GM12878 (cell line): ENCODE measurements at places on chromosomes 13 and 19.

DNA sequence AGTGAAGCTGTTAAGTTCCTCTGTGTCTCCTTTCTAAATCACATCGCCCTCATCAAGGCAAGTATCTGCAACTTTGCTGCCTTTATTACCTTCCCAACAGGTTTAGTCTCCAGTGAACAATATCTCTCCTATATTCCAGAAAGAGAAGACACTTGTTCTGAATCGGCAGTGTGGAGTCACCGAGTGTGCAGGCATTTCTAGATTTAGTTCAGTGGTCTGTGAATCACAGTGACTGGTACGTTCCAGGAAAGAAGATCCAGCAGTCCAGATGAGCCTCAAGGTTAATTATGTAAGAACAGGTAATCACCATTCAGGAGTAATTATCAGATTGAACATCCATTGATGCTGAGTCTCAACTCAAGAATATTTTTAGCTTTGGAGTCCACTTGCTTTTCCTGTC lies 497.0 kb downstream of the FOXO1 start:
- DNase-seq: no peak

DNA sequence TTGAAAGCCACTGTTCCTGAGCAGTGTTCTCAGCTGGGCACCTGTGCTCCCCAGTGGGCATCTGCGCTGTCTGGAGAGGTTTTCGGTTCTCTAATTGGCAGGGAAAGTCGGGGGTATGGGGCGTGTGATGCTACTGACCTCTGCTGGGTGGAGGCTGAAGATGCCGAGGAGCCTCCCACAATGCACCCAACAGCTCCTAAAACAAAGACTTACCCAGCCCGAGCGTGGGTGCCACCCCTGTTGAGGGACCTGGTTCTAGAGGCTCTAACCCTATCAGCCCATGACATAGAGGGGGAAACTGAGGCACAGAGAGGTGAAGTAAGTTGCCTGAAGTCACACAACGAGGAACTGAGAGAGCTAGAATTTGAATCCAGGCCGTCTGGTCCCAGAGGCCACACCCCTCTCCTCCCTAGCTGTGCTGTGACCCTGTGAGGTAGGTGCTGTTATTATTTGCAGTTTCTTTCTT lies 2.3 kb downstream of the SPACA4 start:
- no peak for DNase-seq

- no peak for DNase-seq
Measured at GRCh38 chr19:5960005-5961001, 17.6 kb downstream of the RANBP3 start.

DNA sequence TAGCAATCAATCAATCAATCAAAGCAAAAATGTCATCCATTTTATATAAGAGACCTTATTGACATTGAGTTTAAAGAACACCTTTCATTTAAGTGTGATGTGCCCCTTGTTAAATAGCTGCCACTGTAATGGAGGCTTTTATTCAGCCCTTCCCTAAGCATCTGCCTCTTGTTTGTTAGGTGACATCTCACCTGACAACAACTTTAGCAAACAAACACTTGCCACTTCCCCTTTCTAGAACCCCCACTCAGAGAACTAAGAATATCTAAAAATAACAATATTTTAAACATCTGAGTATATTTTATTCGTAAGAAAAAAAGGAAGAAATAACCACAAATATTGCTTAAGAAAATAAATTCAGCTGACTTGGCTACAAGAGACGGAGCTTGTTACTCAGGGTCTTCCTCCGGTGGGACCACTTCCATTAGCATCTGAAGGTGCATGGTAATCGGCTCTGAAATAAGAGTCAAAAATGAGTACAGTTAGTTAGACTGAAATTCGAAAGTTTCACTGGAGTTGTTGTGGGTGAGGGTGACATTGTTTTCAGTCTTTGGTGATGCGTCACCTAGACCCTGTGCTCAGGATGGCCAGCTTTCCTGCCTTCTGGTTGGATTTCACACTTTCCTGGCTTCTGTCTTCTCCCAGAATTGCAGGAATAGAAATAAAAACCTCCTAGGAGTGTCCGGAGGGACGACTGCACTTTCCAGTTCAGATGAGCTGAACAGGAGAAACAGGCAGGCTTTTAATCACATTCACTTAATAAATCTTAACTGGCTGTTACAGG lies 39.1 kb downstream of the SLC7A9 start:
- no peak for DNase-seq

GRCh38 chr19:18878058-18878797 lies 17.7 kb downstream of the CERS1 start:
- DNase-seq: no peak

DNA sequence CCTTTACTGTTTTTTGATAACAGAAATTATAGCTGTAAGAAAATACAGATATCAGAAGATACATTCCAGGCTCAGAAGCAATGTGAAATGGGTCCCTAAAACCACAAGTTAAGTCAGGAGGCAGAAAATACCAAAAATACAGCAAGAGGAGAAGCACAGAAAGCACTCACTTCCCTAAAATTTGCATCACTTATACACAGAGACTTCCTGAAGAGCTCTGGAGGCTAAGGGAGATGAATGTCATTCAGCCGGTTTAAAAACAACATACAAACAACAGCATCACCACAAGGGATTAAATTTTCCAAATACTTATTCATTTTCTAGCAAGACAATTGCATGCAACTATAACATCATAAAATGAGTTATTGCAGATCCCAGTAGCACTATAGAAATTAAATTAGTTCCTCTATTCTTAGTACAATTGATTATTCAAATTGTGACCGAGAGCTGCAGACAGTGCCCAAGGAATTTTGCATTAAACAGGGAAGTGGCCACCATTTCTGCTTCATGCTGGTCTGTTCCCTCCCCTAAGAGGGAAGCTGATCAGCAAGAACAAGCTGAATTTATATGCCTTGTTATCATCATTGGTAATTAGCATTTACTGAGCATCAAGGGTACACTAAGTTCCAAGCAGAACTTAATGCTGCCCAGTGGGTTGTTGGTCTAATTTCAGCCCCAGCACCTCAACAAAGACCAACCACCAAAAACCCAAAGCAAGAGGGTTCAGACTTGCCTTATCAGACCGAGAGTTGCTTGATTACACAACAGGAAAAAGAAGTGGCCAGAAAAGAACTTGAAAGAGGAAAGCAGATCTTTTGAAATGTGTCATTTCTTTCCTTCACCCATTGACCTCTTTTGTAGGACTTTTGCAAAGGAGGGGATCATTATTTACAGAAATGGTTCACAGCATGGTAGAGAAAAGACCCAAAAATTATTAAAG lies 140.7 kb downstream of the KCTD12 start:
- DNase-seq: peak; percentile 59

DNA sequence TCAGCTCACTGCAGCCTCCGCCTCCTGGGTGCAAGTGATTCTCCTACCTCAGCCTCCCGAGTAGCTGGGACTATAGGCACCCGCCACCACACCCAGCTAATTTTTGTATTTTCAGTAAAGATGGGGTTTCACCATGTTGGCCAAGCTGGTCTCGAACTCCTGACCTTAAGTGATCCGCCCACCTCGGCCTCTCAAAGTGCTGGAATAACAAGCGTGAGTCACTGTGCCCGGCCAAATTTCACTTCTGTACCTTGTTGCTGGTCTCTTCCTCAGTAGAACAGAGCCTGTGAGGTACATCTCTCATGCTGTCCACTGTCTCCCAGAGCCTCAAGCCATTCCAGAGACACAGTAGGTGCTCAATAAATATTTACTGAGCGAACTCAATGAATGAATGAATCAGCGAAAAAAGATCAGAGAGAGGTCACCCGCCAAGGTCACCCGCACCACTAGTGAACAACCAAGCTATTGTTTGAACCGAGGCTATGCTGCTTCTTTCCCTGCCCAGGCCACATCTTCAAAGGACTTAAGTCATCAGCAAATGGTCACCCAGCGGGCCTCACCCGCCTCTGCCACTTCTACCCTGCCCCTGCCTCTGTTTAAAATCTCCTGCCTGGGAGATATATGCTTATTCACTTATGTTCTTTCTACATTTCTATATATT lies 9.3 kb downstream of the TMEM143 start:
- DNase-seq: no peak
